ENCODE measurements at places on chromosomes 16 and 17.

- no peak for DNase-seq
Observed at GRCh38 chr17:69431835-69432234, 17.3 kb downstream of the MAP2K6 start.

DNA sequence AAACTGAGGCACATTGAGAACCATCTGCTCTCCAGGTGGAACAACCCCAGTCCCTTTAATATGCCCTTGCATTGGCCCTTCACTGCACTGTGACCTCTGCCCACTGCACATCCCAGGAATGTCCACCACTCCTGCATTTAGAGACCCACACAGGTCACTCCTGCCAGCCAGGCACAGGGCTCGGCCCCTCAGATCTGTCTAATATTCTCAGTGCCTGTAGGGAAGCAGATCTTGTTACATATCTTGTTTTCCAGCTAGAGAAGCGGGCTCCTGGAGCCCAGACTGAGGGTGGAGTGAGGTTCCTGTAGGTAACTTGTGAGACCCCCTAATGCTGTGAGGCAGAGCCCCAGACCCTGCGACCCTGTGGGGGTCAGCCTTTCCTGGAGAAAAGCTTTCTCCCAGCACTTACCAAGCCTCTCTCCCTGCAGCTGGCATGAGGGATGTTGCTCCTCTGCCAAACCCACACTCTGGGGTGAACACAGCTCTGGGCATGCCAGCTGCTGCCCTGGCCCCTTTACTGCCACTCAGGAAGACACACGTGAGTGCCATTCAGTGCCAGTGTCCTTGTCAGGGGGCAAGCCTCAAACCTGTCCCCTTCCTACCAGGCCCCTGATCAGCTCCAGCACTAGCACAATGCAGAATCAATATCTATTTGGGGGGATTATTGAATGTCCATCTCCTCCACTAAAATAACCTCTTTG, 40.3 kb upstream of the CRHR1 start:
- DNase-seq = no peak

DNA sequence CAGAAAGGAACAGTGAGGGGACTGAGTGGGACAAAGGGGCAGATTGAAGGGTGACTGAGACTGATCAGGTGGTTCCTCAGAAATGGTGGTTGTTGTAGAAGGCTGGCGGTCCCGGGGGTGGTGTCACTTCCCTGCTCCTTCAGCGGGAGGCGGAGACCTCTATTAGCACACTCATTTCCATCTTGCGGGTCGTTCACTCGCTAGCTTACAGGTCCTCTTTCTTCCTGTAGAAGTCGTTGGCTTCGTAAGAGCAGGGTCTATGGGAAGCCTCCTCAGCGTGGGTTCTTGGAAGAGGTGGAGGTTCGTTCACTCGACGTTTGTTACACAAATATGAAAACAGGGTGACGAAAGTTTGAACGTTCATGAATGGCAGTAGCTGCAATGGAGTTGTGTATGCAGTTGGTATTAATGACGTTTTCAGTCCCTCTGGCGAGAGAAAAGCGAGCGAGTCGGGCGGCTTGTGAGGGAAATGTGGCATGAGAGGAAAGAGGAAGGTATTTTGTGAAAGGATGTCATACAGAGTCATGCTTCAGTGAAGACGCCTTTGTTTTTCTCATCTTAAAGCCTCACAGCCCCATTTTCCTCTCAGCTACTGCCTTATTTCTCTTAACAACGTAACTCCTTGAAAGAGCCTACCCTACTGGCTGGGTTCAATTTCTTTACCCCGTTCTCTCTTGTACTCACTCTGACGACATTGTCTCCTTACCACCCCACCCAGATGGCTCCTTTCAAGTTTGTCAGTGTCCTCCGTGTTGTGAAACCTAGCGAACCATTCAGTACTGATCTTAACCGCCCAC, 667 bp downstream of the EFCAB13 start:
- DNase-seq = peak; percentile 18

- DNase-seq = no peak
Observed at GRCh38 chr16:85759631-85760419, 8.9 kb upstream of the C16orf74 start.

GRCh38 chr16:88023366-88023765, 72.1 kb downstream of the BANP start:
- no peak for DNase-seq

DNA sequence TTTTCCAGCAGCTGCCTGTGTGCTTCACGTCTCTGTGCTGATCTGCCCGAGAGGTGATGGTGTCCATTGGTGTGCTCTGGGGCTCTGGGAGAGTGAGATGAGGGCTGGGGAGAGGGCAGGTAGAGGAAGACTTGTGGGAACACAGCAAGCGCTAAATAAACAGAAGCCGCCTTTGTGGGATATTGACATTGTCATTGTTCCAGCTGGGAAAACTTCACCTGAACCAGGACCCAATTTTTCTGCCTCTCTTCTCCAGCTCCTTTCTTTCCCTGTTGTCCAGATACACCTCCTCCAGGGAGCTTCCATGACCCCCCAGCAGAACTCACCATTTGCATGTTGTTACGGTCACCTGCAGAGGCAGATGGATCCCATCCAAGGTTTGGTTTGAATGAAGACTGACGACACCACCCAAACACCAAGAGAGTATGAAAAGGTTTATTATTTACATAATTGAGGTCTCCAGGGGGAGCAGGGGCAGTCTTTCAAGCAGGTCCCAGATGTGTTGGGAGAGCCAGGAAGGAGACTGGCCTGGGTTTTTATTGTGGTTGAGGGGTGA, 3.6 kb upstream of the ITGA3 start:
- DNase-seq = no peak

DNA sequence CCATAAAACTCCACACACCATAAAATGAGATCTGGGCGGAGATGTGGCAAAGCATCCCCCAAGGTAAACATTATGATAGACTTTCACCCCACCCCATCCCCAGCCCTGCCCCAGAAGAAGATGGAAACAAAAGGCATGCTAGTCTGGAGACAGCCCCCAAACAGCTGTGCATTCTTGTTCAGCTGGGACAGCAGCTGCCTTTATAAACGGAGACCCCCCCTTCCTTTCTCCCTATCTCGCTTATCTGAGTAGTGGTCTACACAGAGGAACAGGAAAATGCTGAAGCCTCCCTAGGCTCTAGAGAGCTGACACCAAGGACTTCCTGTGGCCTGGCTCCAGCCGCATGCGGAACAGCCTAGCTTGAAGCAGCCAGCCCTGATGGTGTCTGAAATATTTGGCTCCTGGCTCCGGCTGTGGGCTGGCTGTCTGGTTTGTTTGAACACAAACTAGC, 190.3 kb upstream of the ANKFN1 start:
- DNase-seq = no peak

GRCh38 chr16:22052980-22053379, 39.4 kb upstream of the VWA3A start:
- no peak for DNase-seq

DNA sequence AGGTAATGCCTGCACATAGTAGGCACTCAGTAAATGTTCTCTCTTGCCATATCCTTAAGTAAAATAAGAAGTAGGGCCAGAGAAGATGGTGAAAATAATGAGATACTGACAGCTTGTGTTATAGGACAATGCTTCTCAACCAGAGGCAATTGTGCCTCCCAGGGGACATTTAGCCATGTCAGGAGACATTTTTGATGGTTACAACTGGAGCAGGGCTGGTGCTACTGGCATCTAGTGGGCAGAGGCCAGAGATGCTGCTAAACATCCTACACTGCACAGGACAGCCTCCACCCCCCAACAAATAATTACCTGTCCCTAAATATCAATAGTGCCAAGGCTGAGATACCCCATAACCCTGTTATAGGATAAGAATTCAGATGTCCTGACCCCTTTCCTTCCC, 1.7 kb downstream of the RAD51D start:
- DNase-seq = peak; percentile 27

GRCh38 chr17:49920030-49920769, 48.8 kb upstream of the DLX4 start:
- no peak for DNase-seq

DNA sequence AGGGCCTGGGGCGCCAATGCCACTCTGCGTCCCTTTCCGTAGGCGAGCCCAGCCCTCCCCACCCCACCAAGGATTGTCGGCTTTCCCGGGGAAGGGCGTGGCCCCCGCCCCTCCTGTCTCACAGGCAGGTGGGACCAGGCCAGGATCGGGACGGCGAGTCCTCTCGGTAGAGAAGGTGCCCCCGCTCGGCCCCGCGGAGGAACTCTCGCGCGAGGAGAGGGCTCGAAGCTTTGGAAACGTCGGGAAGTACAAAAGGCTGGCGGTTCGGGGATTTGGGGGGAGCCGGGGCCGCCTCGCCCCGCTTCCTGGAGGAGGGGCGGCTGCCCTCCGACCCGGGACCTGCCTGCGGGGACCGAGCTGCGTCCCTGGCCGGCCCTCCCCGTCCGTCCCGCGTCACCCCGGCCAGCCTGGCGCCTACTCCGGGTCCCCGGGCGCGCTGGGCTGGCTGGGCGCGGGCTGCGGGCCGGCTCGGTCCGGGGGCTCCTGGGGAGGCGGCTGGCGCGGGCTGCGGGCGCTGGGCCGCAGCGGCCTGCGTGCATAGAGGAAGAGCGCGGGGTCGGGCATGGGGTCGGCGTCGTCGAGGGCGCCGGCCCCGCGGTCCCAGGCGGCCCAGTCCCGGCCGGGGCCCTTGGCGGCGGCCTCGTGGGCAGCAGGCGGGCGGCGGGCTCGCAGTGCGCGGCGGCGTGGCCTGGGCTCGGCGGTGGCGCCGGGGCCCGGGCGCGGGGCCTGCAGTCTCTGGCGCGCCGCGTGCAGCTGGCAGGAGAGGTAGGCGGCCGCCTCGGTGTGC, 12.6 kb upstream of the CLUH start:
- no peak for DNase-seq

DNA sequence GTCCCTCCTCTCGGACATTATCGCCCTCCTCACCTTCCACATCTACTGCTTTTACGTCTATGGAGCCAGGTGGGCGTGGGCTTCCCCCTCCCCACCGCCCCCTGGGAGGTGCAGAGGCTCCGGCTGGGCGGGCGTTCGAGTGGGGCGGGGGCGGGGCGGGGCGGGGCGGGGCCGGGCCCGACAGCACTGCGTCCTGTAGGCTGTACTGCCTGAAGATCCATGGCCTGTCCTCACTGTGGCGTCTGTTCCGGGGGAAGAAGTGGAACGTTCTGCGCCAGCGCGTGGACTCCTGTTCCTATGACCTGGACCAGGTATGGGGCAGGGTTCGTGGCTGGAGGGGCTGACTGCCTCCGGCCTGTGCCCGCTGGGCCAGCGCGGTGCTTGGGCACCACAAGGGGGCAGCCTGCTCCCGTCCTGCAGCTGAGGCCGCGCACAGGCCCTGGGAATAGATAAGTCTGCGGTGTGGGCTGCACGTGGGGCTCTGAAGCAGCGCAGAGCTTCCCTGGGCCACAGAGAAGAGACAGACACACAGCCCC, 9.2 kb downstream of the PIGQ start:
- peak; percentile 67 for DNase-seq

DNA sequence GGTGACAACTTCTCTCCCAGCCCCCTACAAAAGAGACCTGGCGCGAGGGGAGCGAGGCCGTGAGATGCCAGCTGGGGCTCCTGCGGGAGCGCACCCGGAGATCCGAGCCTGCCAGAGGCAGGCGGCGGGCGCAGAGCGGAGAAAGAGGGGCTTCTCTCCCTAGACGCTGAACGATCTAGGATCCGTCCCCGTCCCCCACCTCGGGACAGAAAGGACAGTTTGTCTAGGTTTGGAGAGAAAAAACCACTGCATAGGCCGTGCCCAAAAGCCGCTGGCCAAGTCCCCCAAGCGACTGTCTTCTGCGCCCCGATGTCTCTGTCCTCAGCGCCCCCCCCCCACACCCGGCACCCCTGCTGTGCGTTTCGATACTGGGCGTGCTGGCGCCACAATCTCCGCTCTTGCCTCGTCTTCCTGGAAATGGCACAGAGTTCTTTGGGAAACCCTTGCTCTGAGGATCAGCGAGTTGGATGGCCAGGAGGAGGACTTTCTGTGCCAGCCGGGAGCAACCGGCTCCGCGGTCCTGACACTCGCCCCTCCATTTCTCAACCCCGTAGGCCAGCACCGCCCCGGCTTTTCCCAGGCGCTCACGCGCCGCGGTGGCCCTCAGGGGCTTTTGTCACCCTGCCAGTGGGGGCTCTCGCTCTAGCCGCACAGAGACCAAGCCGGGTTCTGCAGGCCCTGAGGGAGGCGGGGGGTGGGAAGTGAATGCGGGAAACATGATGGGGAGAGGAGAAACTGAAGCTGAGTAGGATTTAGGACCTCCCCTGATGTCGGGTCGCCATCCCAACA, 1.0 kb downstream of the SSTR2 start:
- DNase-seq = no peak

DNA sequence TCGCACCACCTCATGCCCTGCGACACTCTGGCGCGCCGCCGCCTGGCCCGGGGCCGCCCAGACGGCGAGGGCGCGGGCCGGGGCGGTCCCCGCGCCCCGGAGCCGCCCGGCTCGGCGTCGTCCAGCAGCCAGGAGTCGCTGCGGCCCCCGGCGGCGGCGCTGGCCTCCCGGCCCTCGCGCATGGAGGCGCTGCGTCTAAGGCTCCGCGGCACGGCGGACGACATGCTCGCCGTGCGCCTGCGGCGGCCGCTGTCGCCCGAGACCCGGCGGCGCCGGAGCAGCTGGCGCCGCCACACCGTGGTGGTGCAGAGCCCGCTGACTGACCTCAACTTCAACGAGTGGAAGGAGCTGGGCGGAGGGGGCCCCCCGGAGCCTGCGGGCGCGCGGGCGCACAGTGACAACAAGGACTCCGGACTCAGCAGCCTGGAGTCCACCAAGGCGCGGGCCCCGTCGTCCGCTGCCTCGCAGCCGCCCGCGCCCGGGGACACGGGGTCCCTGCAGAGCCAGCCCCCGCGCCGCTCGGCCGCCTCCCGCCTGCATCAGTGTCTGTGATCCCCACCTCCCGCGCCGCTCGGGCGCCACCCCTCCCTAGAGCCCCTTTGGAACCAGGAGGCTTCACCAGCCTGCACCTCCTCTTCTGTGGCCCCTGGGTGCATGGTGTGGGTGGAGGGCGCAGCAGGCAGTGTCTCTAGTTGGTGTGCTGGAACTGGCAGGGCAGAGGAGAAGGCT, 82.3 kb downstream of the ARHGAP23 start:
- DNase-seq = peak; percentile 38

DNA sequence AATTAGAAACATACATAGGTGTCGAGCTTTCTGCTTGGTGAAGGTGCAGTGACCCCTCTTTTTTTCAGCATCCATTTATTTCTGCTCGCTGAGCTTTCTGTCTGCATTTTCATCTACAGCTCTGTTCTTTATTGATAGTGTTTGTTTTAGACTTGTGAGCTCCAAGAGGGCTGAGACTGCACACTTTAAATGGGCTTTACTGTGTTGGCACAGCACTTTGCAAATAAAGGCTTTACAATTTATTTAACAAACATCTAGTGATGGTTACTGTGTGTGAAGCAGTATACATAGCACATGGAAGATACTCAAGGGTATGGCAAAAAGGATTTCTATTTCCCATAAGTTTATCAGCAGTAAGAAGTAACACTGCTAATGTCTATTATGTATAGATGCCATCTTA, 563.7 kb upstream of the HSBP1 start:
- DNase-seq = no peak

DNA sequence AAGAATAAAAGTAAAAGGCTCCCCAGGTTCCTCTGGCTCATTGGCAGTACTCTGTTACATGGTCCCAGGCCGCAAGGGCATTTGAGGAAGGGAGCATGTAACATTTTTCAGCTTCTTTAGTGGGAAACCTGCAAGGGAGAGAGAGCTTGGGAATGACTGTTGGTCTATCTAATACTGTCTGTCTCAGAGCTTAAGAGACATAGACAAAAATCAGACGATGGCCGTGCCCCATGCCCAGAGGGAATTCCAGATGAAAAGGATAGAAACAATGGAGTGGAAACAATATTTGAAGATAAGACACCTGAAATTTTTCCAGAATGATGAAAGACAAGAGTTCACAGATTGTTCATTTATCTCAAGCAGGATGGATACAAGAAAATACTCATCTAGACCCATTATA, 48.1 kb upstream of the ADORA2B start:
- DNase-seq = no peak

All from fibroblast of skin of abdomen (primary cell).